ENCODE measurements at places on chromosomes 2 and 18. TPM values are rescaled to one million over a fixed set of nuclear protein-coding genes. Genes with fewer than 3 reads are reported as not detected.

DNA sequence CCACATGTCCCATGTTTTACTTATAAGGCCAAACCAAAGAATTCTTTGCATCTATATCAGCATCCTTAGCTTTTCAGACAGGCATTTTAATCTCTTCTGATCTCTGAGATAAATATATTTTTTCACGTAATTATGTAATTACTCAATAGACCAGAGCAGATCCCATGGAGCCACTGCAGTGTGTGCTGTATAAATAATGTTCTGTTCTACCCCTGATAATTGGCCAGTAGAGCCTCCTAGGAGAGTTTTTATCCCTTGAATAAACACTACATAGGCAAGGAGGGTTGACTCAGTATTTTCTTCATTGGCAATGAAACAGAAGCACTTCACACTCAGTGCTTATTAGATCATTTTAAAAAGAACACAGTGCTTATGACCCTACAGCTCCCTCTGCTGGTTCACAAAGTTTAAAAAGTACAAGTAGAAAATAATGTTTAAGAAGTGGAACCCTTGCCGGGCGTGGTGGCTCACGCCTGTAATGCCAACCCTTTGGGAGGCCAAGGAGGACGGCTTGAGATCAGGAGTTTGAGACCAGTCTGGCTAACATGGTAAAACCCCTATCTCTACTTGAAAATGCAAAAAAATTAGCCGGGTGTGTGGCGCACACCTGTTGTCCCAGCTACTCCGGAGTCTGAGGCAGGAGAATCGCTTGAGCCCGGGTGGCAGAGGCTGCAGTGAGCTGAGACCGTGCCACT lies 91.9 kb downstream of the PPP1R1C start:
- DNase-seq = no peak
- no peak overlapping the region for H3K27ac ChIP-seq
- no peaks in the 10 kb centered on the region for H3K36me3 ChIP-seq
- H3K4me1 ChIP-seq = no peaks in the 10 kb centered on the region
- no peak overlapping the region for H3K4me3 ChIP-seq
- no peaks in the 10 kb centered on the region for H3K27me3 ChIP-seq

DNA sequence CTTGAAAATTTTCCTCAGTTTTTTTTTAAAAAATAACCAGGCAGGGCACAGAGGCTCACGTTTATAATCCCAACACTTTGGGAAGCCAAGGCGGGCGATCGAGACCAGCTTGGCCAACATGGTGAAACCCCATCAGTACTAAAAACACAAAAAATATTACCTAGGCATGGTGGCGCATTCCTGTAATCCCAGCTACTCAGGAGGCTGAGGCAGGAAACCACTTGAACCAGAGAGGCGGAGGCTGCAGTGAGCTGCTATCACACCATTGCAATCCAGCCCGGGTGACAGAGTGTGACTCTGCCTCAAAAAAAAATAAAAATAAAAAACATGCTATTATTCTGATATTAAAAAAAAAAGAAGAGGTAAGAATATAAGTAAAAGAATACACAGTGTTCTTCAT lies 191.0 kb downstream of the ZEB2 start:
- H3K4me1 ChIP-seq = peaks cover 14% of the 10 kb centered on the region
- no peak overlapping the region for H3K4me3 ChIP-seq
- H3K27me3 ChIP-seq = no peaks in the 10 kb centered on the region
- no peak for DNase-seq

GRCh38 chr2:205969584-205969983 lies 116.4 kb downstream of the INO80D start:
- H3K4me1 ChIP-seq = no peaks in the 10 kb centered on the region
- no peak overlapping the region for H3K4me3 ChIP-seq
- no peak for DNase-seq
- H3K36me3 ChIP-seq = no peaks in the 10 kb centered on the region
- H3K27ac ChIP-seq = no peak overlapping the region

DNA sequence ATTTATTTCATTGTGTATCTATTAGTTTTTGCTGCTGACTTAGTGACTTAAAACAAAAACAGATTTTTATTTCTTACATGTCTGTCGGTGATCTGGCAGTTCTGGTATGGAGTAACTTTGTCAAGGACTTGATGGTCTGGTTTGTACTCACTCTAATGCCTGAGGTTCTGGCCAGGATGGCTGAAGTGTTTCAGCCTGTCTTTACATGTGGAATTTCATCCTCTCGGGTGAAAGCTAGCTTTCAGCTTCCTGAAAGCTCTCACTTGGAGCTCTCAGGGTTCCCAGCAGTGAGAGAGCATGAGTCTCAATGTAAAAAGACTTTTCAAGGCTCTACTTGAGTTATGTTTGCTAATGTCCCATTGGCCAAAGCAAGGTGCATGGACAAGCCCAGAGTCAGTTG lies 216.4 kb downstream of the NR4A2 start:
- H3K4me1 ChIP-seq = no peaks in the 10 kb centered on the region
- no peak overlapping the region for H3K4me3 ChIP-seq
- DNase-seq = no peak
- no peak overlapping the region for H3K27ac ChIP-seq

Gene SLC38A11
- total RNA-seq = 0.50 TPM

DNA sequence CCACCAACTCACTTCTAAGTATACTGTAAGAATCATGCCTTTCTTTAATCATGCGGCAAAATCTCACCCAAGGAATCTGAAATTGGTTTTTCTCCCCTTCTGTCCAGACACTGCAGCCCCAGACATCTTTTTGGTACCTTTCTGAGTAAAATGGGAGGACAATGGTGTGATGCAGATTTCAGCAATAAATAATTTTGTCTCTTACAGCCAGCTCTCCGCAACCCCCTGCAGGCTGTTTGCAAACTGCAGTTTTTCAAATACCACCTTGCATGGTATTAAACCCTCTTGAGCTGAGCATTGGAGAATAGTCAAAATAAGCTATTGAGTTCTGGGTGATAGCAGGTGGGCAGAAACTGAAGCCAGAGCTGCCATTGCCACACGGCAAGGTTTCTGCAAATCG lies 32.2 kb downstream of the GPR39 start:
- H3K36me3 ChIP-seq = no peaks in the 10 kb centered on the region
- DNase-seq = no peak
- no peak overlapping the region for H3K4me3 ChIP-seq
- no peak overlapping the region for H3K27ac ChIP-seq
- H3K27me3 ChIP-seq = no peaks in the 10 kb centered on the region
- H3K4me1 ChIP-seq = no peaks in the 10 kb centered on the region

All from heart left ventricle (tissue), 16 donors.